Hypothalamus (tissue), 51 donors: ENCODE measurements at places on chromosomes 12 and 14.

- no peak for DNase-seq
These were observed 209.6 kb upstream of the KRR1 start for GRCh38 chr12:75720812-75721641.

GRCh38 chr14:103196716-103197115 lies 73.5 kb downstream of the TNFAIP2 start:
- no peak for DNase-seq

- no peak for DNase-seq
These were observed 60.6 kb downstream of the SUDS3 start for GRCh38 chr12:118436986-118437385.

DNA sequence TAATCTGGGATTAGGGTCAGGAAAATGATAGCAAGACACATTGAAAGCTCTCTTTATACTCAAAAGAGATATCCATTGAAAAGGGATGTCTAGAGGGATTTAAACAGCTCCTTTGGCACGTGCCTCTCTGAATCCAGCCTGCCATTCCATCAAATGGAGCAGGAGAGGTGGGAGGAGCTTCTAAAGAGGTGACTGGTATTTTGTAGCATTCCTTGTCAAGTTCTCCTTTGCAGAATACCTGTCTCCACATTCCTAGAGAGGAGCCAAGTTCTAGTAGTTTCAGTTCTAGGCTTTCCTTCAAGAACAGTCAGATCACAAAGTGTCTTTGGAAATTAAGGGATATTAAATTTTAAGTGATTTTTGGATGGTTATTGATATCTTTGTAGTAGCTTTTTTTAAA lies 25.4 kb upstream of the PLEKHD1 start:
- DNase-seq, result no peak

DNA sequence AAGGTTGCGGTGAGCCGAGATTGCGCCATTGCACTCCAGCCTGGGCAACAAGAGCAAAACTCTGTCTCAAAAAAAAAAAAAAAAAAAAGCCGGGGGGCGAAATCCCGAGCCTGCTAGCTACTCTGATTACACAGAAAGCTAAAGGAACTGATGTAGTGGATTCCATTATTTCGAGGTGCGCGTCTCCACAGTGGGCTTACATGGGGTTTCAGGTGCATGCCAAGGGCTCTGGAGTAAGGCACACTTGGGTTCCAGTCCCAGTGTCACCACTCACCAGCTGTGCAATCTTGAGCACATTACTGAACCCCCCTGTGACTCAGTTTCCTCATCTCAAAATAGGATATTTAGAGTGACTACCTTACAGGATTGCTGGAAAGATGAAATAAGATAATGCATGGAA lies 1.7 kb upstream of the RAB15 start:
- no peak for DNase-seq
